ENCODE measurements at places on chromosomes 6 and 20. TPM values are rescaled to one million over a fixed set of nuclear protein-coding genes. Genes with fewer than 3 reads are reported as not detected.

SLC13A3 gene
- 3.5 TPM for total RNA-seq

ANKRD66 gene
- not detected for total RNA-seq

GRCh38 chr20:23163562-23163961 lies 77.4 kb upstream of the CD93 start:
- no peak for DNase-seq

GRCh38 chr6:170182781-170183120 lies 108.1 kb downstream of the DLL1 start:
- DNase-seq = no peak

GRCh38 chr20:5973172-5973571 lies 22.7 kb downstream of the MCM8 start:
- no peak for DNase-seq

DNA sequence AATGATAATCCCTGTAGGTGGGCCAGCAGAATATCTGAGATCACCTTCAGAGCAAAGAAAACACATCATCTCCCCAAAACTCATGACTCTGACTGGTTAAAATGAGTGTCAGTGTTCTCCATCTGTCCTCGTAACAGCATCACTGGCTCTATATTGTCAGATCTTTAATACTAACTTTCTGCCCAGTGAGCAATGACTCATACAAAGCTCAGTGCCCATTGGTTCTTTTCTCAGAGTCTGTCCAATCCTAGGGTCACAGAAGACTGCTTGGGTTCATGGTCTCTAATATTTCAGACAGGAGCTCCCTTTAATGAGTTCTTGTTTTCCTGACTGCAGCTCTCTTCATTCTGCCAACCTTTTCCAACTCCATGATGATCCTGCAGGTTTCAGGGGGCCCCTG lies 36.4 kb downstream of the HLA-DPB1 start:
- DNase-seq = no peak

- DNase-seq = no peak
These were observed 22.4 kb downstream of the MMP24 start for GRCh38 chr20:35248641-35249475.

DNA sequence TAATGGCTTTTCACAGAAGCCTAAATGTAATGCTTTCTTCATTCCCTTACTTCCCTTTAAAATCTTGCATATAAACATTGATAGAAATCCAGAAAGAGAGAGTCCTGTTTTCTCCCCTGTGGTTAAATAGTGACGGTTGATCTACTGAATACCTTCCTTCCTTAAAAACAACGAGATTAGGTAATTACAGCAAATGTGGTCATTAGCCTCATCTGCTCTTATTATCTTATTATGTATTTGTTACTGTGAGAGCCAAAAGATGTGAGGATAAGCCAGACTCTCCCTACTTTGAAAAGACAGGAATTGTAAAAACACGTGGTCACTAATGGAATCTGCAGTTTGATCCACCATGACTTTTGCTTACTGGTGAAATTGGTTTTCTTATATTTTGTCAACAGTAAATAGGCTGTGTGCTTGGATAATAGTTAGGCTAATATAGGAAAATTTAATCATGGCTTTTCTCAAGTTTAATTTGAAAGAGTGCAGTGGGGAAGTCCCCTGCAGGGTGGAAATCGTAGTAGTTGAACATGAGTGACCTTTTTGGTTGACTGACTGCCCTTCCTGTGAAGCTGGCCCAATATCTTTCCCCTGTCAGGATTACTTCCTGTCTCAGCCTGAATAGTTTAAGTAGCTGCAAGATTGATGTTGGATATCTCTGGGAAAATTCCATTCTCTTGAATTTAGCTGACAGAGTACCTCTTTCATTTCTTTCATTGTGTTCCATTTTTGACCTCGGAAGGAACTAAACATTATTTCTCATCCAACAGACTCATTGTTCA lies 62.8 kb downstream of the JARID2 start:
- DNase-seq = no peak

- DNase-seq = no peak
These were observed 53.1 kb downstream of the PSMG4 start for GRCh38 chr6:3311826-3312225.

GRCh38 chr20:33014336-33015113 lies 7.0 kb downstream of the BPIFB2 start:
- DNase-seq = no peak

GRCh38 chr6:40394381-40394780 lies 192.8 kb downstream of the LRFN2 start:
- no peak for DNase-seq

DNA sequence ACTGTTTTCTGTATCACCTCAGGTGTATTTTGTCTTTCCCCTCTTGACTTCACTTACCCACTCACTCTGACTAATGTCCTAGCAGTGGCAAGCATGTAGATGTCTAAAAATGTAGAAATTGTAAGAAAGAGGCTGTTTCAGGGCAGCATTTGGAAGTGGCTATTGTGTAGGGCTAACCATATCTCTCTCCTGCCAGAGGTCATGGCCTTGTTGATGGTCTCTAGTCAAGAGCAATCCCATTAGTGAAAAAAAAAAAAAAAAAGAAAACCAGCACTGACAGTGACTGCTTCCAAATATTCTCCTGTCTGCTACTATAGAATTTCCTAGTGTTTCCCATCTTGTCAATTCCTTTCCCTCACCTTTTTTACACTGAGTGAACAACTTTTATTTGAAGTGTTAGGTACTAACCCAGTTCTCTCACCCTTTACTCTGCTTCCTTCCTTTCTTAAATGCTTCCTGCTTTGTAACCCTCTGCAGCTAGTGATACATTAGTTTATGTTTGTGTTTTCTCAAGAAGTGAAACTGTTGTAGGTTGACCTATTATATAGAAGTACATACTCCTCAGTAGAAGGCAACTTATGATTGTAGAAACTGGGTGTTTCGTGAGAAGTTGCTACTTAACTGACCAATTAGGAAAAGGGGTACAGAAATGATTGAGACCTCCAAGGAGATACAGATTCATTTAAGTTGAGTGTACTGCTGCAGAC lies 174.1 kb upstream of the PTPRK start:
- DNase-seq = no peak

- no peak for DNase-seq
These were observed 675.1 kb upstream of the MMS22L start for GRCh38 chr6:97958134-97958533.

DNA sequence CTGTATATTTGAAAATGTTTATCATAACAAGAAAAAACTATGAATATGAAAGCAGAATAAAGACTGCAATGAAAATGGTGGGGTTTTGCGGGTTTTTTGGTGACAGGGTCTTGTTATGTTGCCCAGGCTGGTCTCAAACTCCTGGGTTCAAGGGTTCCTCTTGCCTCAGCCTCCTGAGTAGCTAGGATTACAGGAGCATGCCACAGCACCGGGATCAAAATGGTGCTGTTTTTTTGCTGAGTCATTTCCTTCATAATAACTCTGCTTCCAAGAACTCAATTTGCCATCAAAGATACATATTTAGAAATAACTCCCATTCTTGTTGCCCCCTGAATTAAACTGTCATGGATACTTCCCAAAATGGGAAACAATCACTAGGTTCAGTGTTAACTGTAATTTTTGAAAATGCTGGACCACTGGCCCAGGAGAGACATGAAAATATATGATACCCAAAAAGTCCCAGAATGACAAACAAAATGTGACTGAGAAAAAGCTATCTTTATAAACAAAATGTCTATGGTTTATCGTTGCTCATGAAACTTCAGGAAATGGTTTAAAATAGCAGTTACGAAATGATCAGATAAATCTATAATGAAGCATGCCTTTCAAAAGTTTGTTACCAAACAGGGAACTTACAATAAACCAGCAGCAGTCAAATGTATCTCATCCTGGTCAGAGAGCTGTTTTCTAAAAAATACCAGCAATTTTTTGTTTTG lies 32.2 kb downstream of the ILRUN start:
- DNase-seq = no peak

DNA sequence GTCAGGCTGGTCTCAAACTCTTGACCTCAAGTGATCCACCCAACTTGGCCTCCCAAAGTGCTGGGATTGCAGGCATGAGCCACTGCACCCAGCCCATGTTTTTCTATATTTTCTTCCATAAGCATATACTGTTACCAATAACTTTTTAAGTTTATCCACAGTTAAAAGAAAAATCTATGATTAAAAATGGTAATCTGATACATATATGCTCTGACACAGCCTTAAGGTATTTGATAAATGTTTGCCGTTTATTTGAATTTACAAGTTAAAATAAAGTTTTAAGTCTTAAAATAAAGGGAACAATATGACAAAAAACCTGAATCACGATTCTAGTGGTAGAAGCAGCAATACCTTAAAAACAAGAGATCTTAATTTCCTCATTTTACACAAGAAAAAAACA lies 5.2 kb downstream of the STK38 start:
- no peak for DNase-seq
